Left colon (tissue), 2 donors: ENCODE measurements at places on chromosomes 1 and 21. TPM values are rescaled to one million over a fixed set of nuclear protein-coding genes. Genes with fewer than 3 reads are reported as not detected.

GRCh38 chr21:19523746-19524145 lies 1120.2 kb upstream of the TMPRSS15 start:
- no peak for DNase-seq

DNA sequence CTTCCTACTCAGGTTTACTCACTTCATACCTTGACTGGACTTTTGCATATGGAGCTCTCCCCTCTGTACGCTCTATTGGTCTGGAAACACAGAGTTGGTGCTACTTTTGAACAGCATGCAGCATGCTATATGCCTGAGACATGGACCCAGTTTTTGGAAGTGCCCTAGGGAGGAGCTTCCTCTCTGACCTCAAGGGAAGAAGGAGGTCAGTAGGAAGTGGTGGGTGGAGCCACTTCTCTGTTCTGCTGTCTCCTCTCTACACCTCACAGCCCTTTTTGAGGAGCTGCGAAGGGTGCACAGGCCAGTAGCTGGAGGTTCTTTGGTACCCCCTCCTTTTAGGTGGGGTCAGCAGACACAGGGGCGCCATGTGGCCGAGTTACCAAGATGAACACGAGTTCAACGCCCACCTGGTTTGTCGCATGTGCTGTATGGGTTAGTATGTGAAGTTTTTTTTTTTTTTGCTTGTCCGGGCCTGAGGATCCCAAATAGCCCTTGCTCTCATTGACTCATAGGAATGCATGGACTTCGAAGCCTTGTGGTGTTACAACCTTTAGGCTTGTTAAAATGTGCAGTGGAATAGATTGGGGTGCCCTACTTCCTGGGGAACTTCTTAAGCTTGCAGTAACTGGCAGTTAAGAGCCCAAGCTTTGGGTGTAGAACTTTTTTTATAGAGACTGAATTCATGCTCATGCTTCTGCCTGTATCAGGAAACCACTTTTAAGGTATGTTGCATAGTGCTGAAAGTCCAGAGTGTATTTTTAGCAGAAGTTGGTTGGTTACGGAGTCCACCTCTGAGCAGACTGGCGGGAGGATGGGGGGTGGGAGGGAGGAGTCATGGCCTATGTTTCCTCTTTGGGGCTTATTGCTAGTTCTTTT lies 10.7 kb downstream of the MACF1 start:
- DNase-seq = peak; percentile 37

GRCh38 chr1:153849487-153850185 lies 73.1 kb downstream of the GATAD2B start:
- DNase-seq = no peak

- no peak for DNase-seq
Observed at GRCh38 chr1:173332026-173332425, 124.9 kb upstream of the TNFSF4 start.

DNA sequence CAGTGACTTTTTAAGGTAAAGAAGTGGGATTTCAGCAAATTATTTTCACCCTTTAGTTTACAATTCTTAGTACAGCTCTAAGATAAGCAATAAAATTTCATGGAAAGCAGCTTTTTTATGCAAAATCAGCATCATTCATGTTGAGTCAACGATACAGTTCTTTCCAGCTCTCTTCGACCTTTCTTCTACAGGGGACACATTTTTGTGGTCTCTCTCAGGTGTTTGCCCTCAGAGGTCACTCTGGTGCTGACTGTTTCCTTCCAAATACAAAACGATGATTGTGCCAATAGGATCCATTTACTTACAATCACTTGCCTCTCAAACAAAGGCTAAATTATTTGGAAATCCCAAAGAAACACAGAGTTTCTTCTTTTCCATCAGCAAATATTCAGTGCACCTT lies 51.0 kb downstream of the PSMG1 start:
- no peak for DNase-seq

PHGDH gene
- 8.6 TPM for total RNA-seq

GRCh38 chr1:59212706-59213105 lies 84.2 kb upstream of the FGGY start:
- no peak for DNase-seq

TTC3 gene
- 106 TPM for total RNA-seq

HDAC1 gene
- total RNA-seq = 252 TPM

GRCh38 chr1:6545276-6546112 lies 8.8 kb downstream of the NOL9 start:
- DNase-seq = no peak

- DNase-seq = peak; percentile 45
Observed at GRCh38 chr1:19676438-19676922, 11.8 kb downstream of the HTR6 start.

DNA sequence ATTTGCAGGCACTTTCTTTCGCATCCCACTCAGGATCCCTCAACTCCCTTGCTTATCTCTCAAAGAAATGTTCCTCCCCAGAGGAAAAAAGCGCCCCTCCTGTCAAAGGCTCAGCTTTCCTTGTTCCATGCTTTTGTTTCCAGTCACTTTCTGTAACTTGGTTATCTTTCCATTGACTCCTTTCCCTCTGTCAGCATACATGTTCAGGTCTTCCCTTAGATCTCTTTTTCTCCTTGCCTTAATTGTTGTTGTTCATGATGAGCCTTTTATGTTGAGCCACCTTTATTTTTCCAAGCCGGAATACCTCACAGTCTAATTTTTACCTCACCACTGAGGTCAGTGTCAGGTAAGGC lies 46.5 kb upstream of the PODN start:
- no peak for DNase-seq

SEMA4A gene
- total RNA-seq = 3.5 TPM

USP21 gene
- 19.7 TPM for total RNA-seq

- DNase-seq = peak; percentile 11
Observed at GRCh38 chr1:227781314-227781930, 34.1 kb upstream of the PRSS38 start.

MTARC2 gene
- total RNA-seq = 36.2 TPM

- no peak for DNase-seq
Observed at GRCh38 chr1:101363891-101364318, 127.1 kb downstream of the S1PR1 start.

SLC2A1 gene
- total RNA-seq = 82.7 TPM

DNA sequence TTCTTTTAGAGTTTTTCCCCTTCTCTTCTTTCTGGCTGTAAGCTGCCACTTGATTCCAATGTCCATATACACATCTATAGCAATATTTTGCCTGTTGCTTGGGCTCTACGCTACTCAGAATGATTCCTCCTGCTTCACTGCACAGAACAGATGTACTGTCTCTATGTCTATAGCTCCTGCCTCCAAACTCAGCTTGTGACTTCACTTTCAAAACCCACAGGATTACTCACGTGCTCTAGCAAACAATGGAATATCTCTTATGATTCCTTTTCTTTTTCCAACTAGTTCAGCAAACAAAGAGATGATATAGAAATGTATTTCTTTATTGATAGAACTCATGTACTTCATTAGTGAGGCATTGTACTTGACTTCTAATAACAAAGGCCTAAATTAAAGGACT lies 80.5 kb upstream of the SOX13 start:
- no peak for DNase-seq

GRCh38 chr1:161374373-161374772 lies 6.7 kb upstream of the CFAP126 start:
- no peak for DNase-seq

- no peak for DNase-seq
Observed at GRCh38 chr1:230858236-230858820, 10.0 kb downstream of the C1orf198 start.

DNA sequence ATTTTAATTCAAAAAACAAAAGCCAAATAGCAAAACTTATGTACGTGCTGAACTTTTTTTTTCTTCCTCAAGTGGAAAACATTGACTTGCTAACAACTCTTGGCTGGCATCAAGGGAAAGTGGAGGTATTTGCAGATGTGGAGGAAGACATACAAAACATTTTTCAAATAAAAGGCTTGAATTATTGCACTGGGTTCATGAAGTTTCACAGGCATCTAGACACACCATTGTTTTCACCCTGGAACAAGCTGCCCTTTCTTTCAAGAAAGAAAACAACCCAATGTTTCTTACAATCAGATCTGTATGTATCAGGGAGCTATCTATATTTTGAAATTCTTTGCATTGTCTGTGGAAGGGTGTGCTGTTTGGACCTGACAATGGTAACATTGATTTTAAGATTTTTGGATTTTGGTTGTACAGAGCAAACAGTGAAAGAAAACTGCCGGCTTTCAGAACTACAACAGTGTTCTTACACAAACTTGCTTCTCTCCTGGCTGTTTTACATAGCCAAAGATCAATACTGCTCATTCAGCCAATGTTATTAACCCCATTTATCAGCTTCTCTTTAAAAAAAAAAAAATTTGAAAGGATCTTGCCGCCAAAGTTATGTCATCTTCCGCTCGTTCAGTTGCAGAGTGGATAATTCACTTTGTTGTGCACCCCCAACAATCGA lies 187.7 kb upstream of the FOXD3 start:
- DNase-seq = no peak

DNA sequence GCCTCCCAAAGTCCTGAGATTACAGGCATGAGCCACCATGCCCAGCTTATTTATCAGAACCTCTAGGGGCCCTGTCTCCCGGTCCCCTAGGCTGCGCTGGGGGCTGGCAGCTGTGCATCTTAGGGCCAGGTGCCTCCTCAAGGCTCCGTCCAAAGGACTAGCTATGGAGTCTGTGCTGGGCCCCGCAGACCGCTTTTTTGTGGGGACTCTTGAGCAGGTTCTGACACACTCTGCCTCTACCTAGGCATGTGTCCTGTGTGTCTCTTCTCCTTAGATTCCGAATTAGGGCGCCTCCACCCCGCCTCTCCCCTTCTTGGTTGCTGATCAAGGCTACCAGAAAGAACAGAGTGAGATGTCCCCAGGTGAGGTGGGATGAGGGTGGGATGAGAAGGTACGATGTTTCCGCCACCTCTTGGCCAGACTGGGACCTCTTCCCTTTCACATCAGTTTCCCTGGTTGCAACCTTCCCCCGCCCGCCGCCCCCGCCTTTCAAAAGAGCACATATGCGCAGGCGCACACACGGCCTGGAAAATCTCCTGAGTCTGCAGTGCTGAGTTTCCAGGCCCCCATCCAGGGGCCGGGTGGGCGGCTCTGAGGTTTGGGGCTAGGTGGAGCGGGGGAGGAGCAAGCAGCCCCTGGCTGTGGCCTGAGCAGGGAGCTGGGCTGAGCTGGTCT lies 5.0 kb upstream of the PTPN7 start:
- no peak for DNase-seq

DNAJC28 gene
- 2.5 TPM for total RNA-seq

- DNase-seq = no peak
Observed at GRCh38 chr1:68346188-68346808, 103.5 kb downstream of the RPE65 start.

- DNase-seq = no peak
Observed at GRCh38 chr1:200296091-200296661, 113.7 kb downstream of the ZNF281 start.

DNA sequence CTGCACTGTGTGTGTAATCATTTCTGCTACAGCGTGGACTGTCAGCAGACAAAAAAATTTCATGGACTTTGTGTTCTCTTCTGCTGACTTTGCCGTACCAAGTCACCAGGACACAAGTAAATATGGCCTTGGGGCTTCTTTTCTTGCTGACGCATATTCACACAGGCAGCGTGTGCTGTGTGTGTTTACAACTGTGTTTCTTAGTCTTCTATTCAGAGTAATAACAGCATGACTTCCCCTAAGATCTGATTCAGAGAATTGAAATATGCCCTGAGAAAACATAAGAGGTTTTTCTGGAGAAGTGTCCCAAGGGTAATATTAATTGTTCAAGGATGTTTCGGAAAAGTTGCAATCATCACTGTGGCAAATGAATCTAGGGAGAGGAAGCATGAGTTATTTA lies 47.1 kb upstream of the DYNLT5 start:
- DNase-seq = no peak
